ENCODE measurements at places on chromosomes 7 and 10. TPM values are rescaled to one million over a fixed set of nuclear protein-coding genes. Genes with fewer than 3 reads are reported as not detected.

The HTR7 gene
- 1.2 TPM for total RNA-seq

The ZNF777 gene
- 10.4 TPM for total RNA-seq

The FAM237B gene
- not detected for total RNA-seq

The MKX gene
- total RNA-seq, result 44.1 TPM

The HOXA5 gene
- 0.25 TPM for total RNA-seq

The PRKG1 gene
- total RNA-seq, result 21.8 TPM

DNA sequence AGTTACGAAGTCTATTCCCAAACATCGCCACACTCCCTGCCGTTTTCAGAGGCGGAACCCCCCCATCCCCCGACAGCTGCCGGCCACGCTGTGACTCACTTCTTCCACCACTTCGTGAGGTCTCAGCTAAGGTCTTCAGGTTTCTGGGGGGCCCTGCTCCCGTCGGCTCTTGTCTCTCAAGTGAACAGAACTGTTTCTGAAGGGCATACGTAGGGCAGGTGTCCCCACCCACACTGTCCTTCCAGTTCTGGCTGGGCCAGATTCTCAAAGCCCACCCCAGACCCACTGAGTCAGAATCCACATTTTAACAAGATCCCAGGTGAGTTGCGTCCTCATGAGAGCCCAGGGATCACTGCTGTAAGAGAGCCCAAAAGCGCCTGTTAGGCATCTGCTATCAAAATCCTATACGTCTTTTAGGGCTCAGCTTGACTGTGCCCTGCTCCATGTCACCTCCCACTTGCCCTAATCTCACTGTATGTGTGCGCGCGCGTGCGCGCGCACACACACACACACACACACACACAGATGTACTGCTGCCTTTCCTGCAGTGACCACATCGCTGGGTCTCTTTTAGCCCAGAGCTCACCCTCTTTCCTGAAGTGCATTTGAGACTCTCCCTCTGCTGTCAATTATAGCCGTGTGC lies 78.8 kb downstream of the PROSER2 start:
- peak; percentile 22 for DNase-seq

The PHKG1 gene
- total RNA-seq, result 0.32 TPM

The CFAP58 gene
- under 0.01 TPM for total RNA-seq

- DNase-seq, result peak; percentile 100
Measured at GRCh38 chr7:22561321-22561811, 61.4 kb upstream of the STEAP1B start.

GRCh38 chr7:94426980-94427875 lies 32.5 kb downstream of the COL1A2 start:
- DNase-seq, result peak; percentile 33

The TACC2 gene
- total RNA-seq, result 5.8 TPM

The FAM171A1 gene
- total RNA-seq, result 23.5 TPM

- DNase-seq, result no peak
Measured at GRCh38 chr10:32333849-32334248, 13.1 kb downstream of the EPC1 start.

- no peak for DNase-seq
Measured at GRCh38 chr7:50304911-50305582, 531 bp downstream of the IKZF1 start.

- DNase-seq, result peak; percentile 52
Measured at GRCh38 chr7:22791204-22792158, 31.2 kb downstream of the TOMM7 start.

- no peak for DNase-seq
Measured at GRCh38 chr7:78395298-78396036, 596.9 kb downstream of the PHTF2 start.

- DNase-seq, result no peak
Measured at GRCh38 chr10:132112611-132113010, 46.9 kb downstream of the JAKMIP3 start.

- DNase-seq, result no peak
Measured at GRCh38 chr10:80411267-80411668, 2.9 kb downstream of the PRXL2A start.

The AKR1D1 gene
- total RNA-seq, result not detected

The DGKI gene
- 21.1 TPM for total RNA-seq

The HOXA11 gene
- total RNA-seq, result 8.3 TPM

DNA sequence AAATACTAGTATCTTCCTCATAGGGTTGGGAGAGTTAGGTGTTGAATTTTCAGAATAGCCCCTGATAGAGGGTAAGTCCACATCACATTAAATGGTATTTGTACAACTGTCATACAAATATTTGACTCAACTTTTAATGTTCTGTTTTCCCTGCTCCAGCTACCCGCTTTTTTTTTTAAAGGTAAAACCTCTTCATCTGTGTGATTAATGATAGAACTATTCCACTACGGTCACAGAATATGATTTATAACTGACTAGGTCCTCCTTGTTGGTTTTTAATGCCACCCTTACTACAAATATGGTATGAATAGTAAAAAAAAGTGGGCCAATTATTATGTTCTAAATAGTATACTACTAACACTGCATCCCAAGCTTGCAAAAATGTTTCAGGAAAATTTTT lies 15.6 kb upstream of the NRP1 start:
- no peak for DNase-seq

The WNT16 gene
- 0.22 TPM for total RNA-seq

DNA sequence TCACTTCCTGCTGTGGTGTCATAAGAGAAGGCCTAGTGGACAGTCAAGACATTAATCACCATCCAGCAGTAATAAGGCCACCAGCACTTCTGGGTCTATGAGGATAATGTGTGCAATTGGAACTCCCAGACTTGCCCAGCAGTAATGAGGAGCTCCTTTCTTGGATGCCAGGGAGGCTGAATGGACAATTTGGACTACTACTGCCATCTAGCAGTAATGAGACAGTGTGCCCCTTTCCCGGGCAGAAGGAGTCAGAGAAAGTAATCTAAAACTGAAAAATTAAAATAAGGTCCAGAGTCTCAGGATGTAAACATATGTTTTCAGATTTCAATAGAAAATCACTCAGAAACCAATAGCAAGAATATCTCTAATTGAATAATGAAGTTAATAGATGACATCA lies 400.4 kb downstream of the CDC14C start:
- DNase-seq, result no peak

DNA sequence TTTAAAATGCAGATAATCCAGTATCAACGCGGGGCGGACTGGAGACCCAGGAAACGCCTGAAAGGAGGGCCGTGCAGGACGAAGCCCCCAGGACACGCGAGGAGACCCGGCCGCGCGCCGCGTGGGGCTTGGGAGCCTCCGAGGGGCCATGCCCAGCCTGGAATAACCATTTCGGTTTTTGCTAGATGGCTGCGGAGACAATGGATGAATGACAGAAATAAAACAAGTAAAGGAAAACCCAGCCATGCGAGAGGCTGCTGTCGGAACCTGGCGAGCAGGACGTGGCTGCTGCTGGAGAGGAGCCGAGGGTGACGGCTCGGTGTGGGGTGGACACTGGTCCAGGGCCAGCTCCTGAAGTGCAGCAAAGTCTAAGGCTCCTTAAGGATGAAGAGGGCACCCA lies 227.2 kb upstream of the ADARB2 start:
- DNase-seq, result no peak

The SPAG6 gene
- total RNA-seq, result not detected

- peak; percentile 58 for DNase-seq
Measured at GRCh38 chr7:20798081-20798693, 11.5 kb upstream of the SP8 start.

GRCh38 chr7:112937651-112938415 lies 147.6 kb upstream of the TMEM168 start:
- DNase-seq, result peak; percentile 70

- DNase-seq, result no peak
Measured at GRCh38 chr7:69032848-69033247, 565.4 kb upstream of the AUTS2 start.

DNA sequence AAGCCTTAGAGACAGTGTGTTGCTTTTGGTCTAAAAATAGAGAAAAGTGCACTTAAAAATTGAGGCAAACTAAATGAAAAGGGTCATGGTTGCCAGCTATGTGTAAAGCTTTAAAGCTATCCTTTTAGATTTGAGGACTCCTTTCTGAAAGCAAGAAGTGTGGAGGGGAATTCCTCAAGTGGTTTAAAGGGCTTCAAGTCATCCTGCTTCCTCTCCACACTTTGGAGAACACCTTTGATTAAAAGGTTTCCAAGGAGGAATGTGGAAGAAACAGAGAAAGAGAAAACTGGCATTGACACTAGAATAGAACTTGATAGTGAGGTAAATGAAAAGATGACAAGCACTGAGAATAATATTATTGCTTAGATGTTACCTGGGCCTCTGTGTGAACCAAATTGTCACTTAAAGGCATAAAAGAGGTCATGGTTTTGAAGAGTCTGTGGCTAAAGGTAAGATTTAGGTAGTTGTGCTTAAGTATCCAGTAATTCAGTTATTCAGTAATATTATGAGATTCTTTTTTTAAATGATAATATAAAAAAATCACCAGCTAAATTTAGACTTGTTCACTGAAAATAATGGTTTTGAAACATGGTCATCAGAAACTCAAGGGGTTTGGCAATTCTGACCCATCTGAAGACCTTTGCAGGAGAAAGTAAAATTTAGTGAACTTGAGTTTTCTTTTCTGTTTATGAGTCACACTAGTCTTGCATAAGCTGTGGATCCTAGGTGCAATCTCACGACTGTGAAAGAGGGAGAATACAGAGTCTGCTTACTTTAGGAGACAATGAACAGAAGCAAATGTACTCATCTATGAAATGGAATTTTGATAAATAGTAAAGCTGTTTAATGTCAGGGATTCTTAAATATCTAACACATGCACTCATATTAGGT lies 466.0 kb downstream of the KIF20B start:
- DNase-seq, result no peak

The SUN3 gene
- total RNA-seq, result not detected

DNA sequence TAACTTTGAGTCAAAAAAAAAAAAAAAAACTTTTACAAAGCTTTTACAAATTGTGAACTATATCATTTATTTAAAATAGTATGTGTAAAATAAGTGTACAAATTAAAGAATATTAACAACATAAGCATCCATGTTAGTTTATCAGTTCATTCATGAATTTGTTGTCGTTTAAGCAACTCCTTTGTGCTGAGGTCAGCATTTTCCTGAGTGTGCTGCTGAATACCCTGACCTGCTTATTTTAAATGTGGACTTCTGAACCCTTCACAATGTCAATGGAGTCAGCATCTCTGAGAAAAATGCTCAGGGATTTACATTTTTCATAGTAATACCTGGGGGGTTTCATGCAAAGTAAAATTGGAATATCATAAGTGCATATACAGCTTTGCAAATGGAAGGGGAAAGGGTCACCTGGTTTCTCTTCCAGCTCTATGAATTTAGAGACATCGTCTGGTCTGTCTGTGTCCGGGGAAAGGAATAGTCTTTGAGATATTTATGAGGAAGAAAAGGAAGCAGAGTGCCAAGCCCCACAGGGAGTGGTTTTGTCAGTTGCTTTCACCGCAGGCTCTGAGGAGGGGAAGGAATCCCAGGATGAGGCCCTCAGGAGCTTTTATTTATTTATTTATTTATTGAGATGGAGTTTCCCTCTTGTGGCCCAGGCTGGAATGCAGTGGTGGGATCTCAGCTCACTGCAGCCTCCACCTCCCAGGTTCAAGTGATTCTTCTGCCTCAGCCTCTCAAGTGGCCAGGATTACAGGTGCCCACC lies 125.5 kb upstream of the SVIL start:
- DNase-seq, result no peak

DNA sequence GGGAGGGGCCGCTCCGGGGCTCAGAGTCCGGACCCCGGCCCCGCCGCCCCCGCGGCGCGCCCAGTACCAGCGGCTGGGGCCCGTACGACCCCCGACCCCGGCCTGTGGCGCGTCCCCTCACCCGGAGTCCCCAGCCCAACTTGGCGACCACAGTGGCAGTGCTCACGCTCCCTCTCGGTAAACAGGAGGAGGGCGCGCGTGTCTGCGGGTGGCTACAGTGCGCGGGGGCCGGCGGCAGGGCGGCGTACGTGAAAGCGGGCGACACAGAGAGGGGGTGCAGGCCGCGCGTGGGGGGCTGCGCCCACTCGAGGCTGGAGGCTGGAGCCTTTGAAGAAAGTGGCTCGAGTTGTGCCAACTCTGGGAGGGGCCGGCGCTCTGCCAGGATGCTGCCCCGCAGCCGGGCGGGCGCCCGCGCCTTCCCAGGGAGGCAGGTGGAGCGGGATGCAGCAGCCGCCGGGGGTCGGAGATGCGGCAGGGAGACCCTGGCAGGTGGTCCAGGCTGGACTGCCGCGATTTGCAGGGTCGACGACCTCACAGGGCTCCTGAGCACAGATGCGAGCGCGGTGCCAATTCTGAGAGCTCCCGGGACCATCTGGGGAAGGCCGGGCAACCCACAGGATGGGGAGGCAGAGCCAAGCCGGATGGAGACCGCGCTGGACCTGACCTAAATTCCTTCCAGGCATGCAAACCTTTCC lies 655 bp downstream of the PTPRE start:
- DNase-seq, result peak; percentile 76

The NPSR1 gene
- not detected for total RNA-seq

DNA sequence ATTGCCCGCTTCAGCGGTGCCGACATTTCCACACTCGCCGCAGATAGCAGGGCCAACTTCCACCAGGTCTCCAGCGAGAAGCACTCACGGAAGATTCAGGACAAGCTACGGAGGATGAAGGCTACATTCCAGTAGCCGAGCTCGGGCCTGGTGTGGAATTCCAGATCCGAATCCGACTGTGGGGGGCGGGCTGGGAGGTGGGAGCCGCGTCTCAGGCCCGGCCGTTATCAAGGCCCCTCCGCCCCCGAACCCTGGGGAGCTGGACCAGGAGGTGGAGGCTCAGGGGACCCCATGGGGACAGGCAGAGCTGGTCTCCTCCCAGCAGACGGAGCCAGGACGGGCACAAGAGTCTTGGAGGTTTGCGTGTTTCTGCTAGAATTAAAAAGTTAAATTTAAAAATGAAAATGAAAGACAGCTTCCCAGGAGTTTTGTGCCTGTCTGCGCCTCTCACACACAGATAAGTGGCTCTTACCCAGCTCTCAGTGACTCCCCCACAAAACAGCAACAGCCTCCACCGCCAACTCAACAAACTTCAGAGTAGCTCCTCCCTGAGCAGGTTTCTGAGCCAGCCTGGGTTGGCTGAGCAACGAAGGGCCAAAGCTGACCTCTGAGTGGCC lies 5.2 kb upstream of the UTF1 start:
- no peak for DNase-seq

DNA sequence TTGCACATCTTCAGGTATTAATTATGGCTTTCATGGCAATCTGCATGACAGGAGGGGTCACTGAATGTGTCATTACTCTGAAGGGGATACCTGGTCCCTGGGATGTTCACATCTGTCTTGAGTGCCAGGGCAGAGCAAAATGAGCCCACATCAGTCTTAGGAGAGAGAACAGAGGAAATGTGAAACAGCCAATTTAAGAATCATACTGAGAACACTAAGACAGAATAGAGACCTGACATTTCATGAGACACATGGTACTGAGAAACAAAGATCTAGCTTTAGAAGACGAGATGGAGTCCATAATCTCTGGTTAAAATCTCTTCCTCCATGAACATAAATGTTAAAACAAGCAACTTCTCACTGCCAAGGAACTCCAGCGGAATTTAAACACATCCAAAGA lies 34.1 kb upstream of the FZD1 start:
- DNase-seq, result no peak

The ADAM22 gene
- total RNA-seq, result not detected

The TUBAL3 gene
- not detected for total RNA-seq

The ECHDC3 gene
- total RNA-seq, result 0.63 TPM

GRCh38 chr7:146655928-146656797 lies 539.6 kb downstream of the CNTNAP2 start:
- no peak for DNase-seq

The TMEM273 gene
- total RNA-seq, result not detected
